NCI-H1694 (cell line): ENCODE measurements at places on chromosomes 6 and 20.

DNA sequence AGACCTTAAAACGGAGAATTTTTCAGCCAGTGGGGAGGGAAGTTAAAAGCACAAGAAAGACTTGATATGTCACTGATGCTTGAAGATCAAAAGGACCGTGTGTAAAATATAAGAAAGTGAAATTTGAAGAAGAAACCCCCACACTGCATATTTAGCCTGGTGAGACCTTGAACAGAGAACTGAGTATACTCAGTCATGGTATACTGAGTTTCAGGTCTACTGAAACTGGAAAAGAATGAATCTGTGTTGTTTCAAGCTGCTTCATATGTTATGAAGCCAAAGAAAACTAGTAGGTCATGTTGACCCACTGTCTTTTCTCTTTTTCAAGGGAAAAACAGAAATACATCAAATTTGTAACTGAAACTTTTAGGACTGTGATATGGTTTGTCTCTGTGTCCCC is 443.8 kb upstream of the GJE1 start:
- no peak for DNase-seq

GRCh38 chr6:159114569-159114968 is 54.6 kb upstream of the FNDC1 start:
- no peak for DNase-seq

DNA sequence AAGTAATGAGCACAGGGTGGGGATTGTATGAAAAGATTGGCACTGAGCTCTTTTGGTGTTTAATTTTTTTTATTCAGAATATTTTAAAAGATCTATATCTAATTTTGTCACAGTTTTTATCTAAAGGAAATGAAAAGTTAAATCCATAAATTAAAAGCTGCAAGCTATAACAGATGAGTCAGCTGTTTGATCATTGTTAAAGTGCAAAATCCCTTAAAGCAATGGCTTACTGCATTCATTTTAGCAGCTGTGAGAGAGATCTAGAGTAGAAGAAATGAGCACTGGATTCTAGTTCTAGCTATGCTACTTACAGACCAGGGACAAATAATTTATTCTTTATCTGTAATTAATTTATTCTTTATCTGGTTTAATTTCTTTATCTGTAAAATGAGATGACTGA is 245.9 kb downstream of the CD109 start:
- no peak for DNase-seq

GRCh38 chr6:163354761-163355425 is 59.6 kb upstream of the QKI start:
- DNase-seq = no peak

DNA sequence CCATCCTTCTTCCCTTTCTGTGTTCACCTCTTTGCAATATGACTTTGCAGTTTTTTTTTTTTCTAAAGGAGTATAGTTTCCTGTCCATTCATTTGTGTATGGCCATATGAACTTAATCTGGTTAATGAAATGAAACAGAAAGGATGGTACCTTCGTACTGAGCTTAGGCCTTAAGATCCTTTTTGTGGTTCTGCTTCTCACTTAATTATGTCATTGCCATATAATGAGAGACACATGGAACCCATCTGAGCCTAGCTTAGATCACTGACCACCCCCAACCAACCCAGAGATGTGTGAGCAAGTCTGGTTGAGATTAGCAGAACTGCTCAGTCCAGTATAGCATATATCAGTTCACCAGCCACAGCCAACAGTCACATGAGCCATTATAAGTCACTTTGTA is 1179.6 kb downstream of the HACE1 start:
- no peak for DNase-seq
